ENCODE measurements at places on chromosomes 12 and 14. TPM values are rescaled to one million over a fixed set of nuclear protein-coding genes. Genes with fewer than 3 reads are reported as not detected.

Gene LRRC43
- 0.14 TPM for total RNA-seq

Gene TMEM132C
- total RNA-seq: not detected

Gene RPL10L
- not detected for total RNA-seq

Gene LALBA
- total RNA-seq: not detected

Gene CPNE6
- 0.14 TPM for total RNA-seq

Gene LMO3
- total RNA-seq: not detected

Gene TAS2R42
- not detected for total RNA-seq

Gene SLC6A15
- 3.2 TPM for total RNA-seq

Gene REP15
- total RNA-seq: 0.28 TPM

Gene PTPRO
- 0.09 TPM for total RNA-seq

Gene SIRT4
- 0.65 TPM for total RNA-seq

Gene CMKLR1
- total RNA-seq: 0.05 TPM

Gene CABP1
- 0.42 TPM for total RNA-seq

Gene PIANP
- 0.96 TPM for total RNA-seq

Gene BMAL2
- 18.7 TPM for total RNA-seq

Gene MANSC4
- not detected for total RNA-seq

Gene CYP27B1
- total RNA-seq: 2.9 TPM

Gene ESR2
- 0.07 TPM for total RNA-seq

Gene ZDHHC22
- 0.20 TPM for total RNA-seq

Gene COPZ1
- 240 TPM for total RNA-seq

Gene ITGA7
- 0.90 TPM for total RNA-seq

Gene NDUFA12
- total RNA-seq: 181 TPM

Gene VWF
- total RNA-seq: 0.27 TPM

Gene E2F7
- total RNA-seq: 6.3 TPM

Gene GPR162
- 0.64 TPM for total RNA-seq

Gene EPYC
- not detected for total RNA-seq

Gene TGM1
- 0.98 TPM for total RNA-seq

Gene DHRS2
- 6.0 TPM for total RNA-seq

Gene GNB3
- total RNA-seq: 1.5 TPM

Gene GLT1D1
- total RNA-seq: not detected

Gene NPFF
- not detected for total RNA-seq

Data from A549 treated with dexamethasone at 1 μM for 4 hours (cell line).